ENCODE measurements at places on chromosomes 13 and 19.

DNA sequence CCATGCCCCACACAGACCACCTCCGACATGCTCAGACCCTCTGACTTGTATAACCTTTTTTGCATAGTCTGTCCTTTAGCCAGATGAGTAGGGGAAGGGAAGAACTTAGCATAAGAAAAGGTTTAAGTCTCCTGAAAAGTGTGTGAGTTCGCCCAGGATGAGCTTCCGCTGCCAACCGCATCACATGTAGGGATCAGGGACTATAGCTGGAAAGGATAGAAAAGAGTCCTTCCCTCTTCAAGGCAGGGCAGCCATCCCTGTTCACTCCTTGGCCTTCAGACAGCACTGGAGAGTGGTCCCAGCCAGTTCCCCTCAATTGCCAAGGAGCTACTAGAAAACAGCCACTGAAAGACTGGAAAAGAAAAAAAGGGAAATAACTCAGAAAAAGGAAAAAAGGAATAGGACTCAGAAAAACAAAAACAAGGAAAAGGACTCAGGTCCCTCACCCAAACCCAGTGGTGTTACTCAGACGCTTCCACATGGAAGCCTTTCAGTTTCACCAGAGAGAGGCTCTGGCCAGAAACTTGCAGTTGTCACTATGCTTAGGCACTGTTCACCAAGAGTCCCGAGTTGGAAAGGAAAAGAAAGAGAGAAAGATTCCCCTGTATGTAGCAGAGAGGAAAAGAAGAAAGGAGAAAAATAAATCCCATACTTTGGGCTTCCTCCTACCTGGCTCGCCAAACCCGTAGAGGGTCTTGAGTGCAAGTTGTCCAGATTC lies 5.6 kb upstream of the TM9SF2 start:
- DNase-seq, result no peak

- no peak for DNase-seq
Measured at GRCh38 chr13:49563516-49563915, 21.8 kb downstream of the RCBTB1 start.

GRCh38 chr19:6047741-6048251 lies 62.5 kb downstream of the RFX2 start:
- DNase-seq, result no peak

DNA sequence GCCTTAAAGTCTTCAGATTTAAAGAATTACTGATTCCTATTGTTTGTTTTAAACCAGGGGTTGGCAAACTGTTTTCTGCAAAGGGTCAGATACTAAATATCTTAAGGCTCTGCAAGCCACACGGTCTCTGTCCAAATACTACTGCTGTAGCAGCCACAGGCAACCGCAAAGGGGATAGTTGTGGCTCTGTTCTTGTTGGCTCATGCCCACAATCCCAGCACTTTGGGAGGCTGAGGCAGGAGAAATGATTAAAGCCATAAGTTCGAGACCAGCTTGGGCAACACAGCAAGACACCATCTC lies 22.4 kb downstream of the RANBP3 start:
- no peak for DNase-seq

- no peak for DNase-seq
Measured at GRCh38 chr13:108226184-108226583, 8.0 kb downstream of the ABHD13 start.

GRCh38 chr19:21569494-21569865 lies 64.1 kb downstream of the ZNF429 start:
- DNase-seq, result no peak

- DNase-seq, result no peak
Measured at GRCh38 chr13:83204886-83205285, 677.4 kb downstream of the SLITRK1 start.

DNA sequence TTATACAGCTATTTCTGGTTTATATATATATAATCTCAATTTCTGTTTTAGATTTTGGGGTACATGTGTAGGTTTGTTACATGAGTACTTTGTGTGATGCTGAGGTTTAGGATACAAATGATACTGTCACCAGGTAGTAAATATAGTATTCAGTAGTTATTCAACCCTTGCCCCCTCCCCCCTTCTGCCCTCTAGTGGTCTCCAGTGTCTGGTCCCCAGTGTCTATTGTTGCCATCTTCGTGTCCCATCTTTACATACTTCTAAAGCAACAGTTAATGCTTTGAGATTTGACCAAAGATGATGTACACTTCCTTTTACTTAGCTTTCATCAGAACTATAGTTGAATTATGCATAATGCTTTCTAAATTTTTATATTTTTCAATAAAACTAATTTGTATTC lies 1623.4 kb upstream of the PRR20A start:
- no peak for DNase-seq

GRCh38 chr13:87669379-87669978 lies 1.7 kb upstream of the SLITRK5 start:
- no peak for DNase-seq

DNA sequence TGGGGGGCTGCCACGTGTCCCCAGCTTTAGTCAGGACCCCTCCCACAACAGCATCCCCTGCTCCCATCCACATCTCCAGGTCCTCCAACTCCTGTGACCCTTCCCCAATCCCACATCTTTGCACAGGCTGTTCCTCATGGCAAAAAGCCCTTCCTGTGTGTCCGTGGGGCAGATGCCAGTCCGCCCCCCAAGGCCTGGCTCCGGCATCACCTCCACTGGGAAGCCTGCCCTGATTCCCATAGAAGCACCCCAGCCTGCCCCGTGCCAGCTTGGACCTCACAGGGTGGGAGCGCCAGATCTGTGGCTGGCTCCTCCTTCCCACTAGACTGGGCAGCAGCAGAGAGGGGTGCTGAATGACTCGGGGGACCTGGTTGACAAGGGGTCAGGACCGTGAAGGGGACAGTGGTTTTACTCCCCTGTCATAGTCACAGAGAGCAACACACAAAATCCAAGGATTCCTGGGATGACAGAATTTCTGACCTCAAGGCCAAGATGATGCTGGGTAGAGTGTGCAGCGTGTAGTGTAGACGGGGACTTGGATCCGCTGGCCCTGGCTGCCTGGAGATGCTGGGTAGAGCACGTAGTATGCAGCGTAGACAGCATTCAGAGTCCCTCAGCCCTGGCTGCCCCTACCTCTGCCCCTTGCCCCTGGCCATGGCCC lies 13.3 kb downstream of the KLF2 start:
- no peak for DNase-seq

GRCh38 chr13:28297341-28297740 lies 159.0 kb downstream of the PAN3 start:
- peak; percentile 18 for DNase-seq

GRCh38 chr13:62583466-62583865 lies 1167.8 kb upstream of the PCDH20 start:
- no peak for DNase-seq

DNA sequence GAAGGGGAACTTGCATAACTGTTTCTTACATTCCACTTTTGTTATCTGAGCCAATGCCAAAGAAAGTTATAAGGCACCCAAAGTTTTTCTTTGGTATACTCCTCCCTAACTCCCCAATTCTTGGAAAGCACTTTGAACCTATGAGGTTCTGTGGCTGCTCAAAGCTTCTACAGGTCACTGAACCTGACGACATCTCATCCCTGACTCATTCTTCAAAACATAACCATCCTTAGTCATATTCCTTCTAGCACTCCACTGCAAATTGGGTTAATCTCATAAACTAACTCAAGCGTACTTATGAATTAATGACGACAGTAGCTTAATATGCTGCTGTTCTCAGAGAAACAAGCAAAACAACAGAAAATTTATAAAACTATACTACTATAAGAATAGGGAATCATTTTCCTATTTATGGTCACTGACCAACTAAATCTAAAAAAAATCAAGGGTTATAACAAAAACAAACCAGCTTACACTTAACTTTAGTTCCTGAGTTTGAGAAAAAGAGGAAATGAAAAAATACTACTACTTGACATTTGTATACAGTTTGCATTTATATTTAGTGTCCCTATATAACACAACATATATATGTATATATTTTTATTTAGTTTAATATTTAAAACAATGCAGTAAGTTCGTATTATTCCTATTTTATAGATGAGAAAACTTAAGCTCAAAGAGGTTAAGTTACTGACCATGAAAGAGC lies 69.1 kb downstream of the CAB39L start:
- no peak for DNase-seq

DNA sequence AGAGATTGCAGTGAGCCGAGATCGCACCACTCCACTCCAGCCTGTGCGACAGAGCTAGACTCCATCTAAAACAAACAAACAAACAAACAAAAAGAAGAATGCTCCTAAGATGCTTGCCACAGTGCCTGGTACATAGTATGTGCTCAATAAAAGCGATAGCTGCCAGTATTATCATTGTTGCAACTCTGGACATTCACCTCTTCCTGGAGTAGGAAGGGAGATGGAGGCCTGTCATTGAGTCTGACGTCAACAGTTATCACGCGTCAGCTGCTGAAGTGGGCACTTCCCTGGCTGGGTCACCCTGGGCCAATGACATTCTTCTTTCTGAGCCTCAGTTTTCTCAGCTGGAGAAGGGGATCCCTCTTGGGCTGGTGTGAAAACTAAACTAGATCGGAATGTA lies 4.2 kb upstream of the PLAUR start:
- DNase-seq, result no peak

GRCh38 chr19:10419646-10420443 lies 493 bp upstream of the PDE4A start:
- no peak for DNase-seq

DNA sequence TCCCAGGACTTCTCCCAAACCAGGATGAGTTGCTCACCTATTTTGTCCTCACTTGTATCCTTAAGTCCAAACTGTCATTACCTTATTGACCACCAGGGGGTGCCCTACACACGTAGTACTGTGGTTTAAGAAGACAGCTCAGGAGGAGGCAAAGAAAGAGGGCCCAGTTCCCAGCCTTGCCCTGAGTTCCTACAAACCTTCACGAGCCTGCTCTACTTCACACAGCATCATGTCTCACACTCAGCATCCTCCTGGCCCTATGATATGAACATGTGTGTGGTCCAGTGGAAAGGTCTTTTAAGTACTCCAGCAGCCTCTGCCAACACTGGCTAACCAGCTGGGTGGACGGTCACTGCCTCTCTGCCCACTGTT lies 8.1 kb upstream of the ZNF784 start:
- DNase-seq, result peak; percentile 86

DNA sequence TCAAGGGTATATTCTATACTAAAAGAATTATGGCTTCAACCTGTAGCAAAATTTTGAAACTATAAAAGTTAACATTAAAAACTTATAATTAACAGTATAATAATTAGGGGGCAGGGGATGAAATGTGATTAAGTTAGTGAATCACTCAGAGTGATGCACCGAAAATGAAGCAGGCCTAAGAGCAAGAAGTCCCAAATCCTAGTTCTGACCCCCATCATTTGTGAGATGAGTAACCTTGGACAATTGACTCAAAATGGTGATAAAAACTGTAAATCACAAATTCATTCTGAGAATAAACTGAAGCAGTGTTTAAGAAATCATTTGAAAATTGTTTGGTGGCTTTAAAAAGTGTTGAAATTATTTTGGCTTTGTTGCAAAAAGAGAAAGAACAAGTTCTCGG lies 56.8 kb downstream of the KLF12 start:
- no peak for DNase-seq

DNA sequence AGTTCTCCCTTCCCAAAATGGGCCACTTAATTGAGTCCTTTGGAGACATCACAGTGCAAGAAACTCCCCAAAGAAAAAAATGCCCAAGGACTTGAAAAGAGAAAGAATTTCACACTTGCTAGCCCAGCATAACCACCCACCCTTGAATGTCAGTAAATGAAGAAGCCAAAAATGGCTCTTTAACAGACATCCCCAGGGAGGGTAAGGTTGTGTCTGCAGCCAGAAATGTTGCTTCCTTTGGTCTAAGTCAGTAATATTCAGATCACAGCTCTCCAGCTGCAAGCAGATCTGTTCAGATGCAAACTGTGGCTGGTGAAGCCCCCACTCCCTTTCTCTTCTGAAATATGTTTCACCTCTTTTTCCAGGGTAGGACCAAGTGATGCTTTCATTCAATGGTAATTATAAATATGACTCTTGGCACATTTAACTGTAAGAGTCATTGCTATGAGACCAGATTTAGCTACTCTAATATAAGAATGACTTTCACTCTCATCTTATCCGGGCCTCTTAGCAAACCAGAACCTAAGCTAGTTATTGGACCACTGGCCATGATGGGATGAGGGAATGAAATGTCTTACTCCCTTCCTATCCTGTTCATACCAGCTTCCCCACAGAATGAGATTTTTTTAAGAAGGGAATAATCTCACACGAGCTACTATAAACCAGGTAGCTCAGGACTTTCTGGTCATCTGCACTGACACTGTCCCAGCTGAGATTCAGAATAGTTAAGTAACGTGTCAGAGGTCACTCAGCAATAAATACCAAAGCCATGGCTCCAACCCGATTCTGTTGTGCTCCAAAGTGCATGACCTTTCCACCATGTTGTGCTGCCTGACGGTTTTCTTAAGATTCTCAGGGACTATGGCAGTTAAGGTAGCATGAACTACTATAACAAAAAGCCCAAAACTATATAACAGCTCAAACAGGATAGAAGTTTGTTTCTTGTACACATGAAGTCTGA lies 234.1 kb downstream of the FOXO1 start:
- no peak for DNase-seq

GRCh38 chr13:72384879-72385278 lies 342.6 kb downstream of the MZT1 start:
- DNase-seq, result no peak

DNA sequence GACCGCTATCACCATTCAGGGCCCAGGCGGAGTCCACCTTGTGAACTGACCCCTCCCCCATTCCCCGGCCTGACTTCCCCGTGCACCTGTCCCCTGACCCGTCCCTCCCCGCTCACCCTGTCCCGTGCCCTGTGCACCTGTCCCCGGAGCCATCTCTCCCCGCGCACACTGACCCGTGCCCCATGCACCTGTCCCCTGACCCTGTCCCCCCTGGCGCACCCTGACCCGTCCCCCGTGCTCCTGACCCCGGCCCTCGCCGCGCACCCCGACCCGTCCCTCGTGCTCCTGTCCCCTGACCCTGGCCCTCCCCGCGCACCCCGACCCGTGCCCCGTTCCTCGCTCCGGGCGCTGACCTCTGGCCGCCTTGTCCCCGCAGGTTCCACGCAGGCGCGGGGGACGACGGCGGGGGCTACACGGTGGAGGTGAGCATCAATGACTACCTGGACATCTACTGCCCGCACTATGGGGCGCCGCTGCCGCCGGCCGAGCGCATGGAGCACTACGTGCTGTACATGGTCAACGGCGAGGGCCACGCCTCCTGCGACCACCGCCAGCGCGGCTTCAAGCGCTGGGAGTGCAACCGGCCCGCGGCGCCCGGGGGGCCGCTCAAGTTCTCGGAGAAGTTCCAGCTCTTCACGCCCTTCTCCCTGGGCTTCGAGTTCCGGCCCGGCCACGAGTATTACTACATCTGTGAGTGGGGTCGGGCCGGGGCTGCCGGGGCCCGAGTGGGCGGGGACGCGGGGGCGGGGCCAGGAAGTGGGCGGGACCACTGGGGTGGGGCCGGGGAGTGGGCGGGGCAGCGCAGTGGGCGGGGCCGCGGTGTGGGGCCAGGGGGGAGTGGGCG lies 9.7 kb downstream of the EFNA2 start:
- DNase-seq, result no peak

DNA sequence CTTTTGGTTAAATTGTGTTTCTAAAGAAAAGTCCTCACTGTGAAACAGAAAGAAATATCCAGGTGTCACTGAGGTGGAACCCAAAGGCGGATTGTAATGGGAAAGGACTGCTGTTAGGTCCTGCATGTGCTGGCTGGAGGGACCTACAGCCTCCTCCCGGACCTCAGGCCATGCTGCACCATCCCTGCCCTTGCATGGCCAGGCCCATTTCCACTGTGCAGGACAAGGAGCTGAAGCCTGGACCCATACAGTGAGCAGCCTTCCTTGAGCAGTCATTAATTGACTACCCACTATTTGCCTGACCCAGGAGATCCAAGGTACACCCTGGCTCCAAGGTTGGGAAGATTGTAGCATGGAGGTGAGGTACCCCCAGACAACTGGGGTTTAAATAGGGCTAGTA lies 17.6 kb downstream of the VSTM2B start:
- DNase-seq, result no peak

Measured in renal cortex interstitium (tissue), 15 donors.